H9 (cell line): ENCODE measurements at places on chromosomes 7 and 10.

DNA sequence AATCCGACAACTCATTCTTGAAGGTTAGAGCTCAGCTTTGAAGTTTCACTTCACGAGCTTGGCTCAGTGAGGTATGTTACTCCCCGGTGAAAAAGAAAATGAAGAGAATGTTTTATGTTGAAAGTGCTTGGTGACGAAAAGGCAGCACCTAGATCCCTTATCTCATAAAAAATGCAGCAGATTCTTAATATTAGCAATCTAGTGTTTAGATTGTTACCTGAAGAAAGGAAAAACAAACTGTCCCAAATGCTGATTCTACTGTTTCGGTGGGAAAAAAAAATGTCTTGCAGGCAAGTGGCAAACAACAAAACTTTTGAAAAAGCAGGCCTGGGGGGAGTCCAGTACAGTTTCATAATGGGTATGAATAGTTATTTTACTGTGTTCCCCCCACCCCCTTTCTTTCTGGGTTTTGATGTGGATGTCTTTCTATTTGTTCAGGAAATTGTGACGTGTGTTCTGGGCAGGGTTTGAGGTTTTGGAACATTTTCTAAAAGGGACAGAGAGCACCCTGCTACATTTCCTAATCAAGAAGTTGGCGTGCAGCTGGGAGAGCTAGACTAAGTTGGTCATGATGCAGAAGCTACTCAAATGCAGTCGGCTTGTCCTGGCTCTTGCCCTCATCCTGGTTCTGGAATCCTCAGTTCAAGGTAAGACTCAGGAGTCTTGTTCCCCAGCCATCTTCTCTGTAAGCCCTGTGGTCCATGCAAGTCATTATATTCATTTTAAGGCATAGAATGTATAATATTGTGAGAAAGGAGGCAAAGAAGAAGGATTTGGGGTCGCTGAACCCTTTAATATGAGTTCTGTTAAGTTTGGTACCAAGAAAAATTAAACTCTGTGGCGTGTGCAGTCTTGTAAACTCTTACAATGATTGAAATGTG is at the start of gene SRGN:
Gene SRGN (plus strand): TSS at position 514 of the 881 bp plus-strand sequence. CDS start 55 bp downstream, at position 569.
- no peak for DNase-seq

GRCh38 chr7:27151341-27151930 is 947 bp downstream of the HOXA3 start:
- no peak for DNase-seq

GRCh38 chr10:116183733-116184511 is 89.1 kb downstream of the GFRA1 start:
- peak; percentile 49 for DNase-seq

DNA sequence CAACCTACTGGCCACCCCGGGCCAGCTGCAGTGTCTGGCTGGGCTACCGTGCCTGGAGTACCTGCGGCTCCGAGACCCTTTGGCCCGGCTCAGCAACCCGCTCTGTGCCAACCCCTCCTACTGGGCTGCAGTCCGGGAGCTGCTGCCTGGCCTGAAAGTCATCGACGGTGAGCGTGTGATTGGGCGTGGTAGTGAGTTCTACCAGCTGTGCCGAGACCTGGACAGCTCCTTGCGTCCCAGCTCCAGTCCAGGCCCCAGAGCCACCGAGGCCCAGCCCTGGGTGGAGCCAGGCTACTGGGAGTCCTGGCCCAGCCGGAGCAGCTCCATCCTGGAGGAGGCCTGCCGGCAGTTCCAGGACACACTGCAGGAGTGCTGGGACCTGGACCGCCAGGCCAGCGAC is 4.2 kb downstream of the RARRES2 start:
- no peak for DNase-seq

DNA sequence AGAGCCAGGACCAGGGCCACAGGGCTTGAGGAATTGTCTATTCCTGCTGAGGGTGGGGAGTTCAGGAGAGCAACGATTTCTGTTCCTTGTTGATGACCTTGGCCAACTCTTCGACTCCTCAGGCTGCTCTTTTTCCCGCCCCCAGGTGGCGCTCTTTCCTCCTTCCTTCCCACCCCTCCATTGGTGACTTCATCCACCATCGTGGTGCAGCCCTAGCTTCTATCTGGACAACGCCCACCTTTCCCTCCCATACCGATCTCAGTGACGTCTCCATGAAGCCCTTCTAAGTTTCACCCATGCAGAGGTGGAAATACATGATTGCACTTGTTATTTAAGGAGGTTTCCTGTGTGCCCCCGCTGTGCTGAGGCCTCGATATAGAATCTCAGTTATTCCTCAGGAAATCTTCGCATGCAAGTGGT is 22.1 kb upstream of the CARD11 start:
- peak; percentile 88 for DNase-seq

DNA sequence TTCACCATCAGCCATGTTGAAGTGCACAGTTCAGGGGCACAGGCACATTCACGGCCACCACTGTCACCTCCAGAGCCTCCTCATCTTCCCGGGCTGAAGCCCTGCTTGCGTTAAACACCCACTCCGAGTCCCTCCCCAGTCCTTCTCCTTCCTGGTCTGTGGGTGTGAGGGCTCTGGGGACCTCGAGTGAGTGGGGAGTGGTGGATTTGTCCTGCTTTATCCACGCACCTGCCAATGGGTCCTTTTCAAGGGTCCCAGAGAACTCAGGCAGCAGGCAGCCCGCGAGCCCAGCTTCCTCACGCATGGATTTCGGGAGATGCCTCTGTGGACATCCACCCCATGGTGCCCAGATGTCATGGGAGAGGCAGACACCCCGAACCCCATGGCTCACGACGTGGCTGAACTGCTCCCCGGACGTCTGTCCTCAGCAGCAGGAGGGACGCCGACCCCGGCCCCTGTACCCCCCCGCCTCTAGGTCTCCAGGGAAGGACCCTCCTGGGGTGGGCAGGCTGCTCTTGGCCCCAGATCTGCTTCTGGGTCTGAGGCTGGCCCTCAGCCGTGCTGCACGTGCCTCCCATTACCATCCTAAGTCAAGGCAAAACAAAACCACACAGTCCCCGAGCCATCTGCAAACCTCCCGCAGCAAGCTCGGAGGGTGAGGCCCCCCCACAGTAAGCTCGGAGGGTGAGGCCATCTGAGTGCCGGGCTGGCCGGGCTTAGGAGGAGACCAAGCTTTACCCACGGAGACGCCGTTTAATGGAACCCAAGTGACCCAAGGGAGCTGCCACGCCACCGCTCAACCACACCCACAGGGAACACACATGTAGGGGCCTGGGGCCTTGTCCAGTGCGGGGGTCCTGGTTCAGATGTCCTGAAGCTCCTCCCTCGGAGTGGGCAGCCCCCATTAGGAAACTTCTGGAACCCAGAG is 9.0 kb downstream of the CYP2W1 start:
- DNase-seq = no peak

GRCh38 chr7:144836545-144836842 is 641 bp upstream of the TPK1 start:
- no peak for DNase-seq

DNA sequence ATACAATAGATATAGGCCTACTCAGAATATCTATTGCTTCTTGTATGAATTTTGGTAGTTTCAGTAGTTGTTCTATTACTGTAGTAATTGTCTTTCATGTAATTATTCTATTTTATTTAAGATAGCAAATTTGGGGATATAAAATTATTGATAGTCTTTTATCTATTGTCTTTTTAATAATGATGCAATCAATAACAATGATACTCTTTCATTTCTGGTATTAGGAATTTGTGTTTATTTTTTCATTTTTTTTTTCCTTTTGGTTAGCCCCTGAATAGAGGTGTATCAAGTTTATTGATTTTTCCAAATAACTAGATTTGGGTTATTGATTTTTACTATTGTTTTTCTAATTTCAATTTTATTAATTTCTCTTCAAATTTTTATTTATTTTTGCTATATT is 1503.7 kb downstream of the REEP3 start:
- no peak for DNase-seq

GRCh38 chr7:53656881-53657280 is 621.4 kb downstream of the POM121L12 start:
- DNase-seq = no peak

GRCh38 chr10:99982728-99983127 is 27.0 kb downstream of the DNMBP start:
- DNase-seq = no peak

DNA sequence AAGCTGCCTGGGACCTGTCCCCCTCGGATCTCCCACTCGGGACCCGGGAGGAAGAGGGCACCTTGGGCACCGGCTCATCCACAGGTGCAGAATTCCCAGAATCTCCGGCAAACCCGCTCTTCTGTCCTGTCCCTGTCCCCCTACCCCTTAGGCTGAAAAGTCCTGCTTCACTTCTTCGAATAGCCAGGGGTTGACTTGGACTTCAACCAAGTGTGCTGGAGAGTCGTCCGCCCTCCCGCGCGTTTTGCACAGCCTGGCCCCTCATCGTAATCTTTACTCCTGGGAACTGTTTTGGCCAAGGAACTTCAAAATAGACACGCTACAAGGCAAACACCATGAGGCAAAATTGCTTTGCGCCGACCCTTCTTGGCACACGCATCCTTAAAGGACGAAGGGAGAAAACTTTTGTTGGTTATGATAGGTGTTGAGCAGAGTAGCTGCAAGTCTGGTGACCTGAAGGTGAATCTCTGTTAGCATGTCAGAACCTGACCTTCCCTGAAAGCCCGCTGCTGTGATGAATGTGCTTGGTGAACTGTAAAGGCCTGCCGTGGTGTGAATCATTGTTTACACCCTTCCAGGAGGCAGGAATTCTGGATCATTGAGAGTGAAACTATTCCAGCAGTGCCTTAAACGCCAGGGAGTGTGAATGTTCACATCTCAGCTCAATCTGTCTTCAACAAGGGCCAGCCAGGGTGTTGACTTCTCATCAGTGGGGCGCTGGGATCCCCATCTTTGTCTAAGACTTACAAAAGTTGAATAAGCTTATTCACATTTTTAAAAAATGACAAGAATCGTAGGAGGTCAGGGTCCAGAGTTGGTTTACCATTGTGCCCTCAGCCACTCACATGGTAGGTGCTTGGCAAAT is 589 bp upstream of the RAPGEF5 start:
- DNase-seq = no peak

GRCh38 chr10:2979306-2979705 is 88.0 kb upstream of the PFKP start:
- DNase-seq = no peak

DNA sequence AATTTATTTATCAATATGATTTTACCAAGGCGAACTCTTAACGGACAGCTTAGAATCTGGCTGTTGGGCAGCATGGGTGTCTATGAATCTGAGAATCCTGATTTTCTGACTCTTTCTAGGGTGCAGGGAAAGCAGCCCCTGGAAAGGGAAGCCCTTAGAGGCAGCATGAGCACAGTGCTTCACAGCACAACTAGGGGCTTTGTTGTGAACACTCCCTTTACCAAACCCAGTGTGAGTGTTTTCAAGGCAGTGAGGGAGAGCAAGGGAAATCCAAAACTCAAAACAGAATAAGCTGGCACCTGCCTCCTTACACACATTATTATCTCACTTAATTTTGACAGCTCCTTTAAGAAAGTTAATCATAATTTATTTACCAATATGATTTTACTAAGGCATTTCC is 116.3 kb upstream of the CSTF2T start:
- no peak for DNase-seq

GRCh38 chr7:120799813-120800475 is 58.0 kb downstream of the TSPAN12 start:
- DNase-seq = no peak

- DNase-seq = peak; percentile 83
Measured at GRCh38 chr10:69629897-69630650, at the start of gene FAM241B. Gene FAM241B, plus strand, starts transcription at chr10:69630247. Its CDS starts 1,497 bp downstream, at chr10:69631744.

DNA sequence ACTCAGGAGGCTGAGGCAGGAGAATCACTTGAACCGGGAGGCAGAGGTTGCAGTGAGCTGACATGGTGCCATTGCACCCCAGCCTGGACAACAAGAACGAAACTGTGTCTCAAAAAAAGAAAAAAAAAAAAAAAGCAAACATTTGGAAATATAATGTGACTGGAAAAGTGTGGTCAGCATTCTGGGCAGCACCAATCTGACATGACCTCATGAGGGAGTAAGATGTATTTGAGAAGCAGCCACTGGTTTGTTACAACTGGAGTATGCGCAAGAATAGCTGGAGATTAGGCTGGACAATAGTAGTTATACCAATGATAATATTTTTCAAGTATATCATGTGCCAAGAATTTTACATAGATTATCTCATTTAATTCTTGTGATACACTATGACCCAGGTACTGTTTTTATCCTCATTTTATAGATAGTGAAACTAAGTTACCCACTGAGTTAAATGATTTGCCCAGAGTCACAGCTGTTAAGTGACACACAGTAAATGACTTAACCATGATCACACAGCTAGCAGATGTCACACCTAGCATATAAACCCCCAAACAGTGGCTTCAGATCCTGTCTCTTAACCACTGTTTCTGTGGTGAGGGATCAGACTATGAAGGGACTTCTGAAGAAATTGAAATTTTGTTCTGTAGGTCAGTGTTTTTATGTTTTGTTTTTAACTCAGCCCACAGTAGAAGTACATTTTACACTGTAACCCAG is 11.1 kb downstream of the MCU start:
- no peak for DNase-seq

DNA sequence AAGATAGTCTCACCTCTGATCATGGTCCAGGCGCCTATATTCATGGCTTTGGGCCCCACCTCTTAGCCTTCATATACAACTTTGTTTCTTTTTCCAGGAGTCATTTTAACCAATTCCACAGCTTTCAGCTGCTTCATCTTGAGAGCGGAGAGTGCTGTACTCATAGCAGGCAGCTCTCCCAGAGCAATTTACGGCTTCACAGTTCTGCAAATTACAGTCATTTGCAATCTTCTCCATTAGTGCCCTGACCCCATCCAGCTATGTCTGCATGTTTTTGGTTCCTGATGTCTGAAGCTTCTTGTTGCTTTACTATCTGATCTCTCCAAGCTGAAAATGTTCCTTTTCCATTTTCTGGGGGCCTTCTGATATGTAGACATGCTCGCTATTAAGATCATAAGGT is 18.0 kb upstream of the MEST start:
- no peak for DNase-seq

GRCh38 chr10:52563360-52563759 is 209.2 kb downstream of the MBL2 start:
- DNase-seq = no peak

- no peak for DNase-seq
Measured at GRCh38 chr10:33965795-33966581, 631.5 kb upstream of the NRP1 start.

- DNase-seq = no peak
Measured at GRCh38 chr7:67505449-67505848, 508.8 kb downstream of the TYW1 start.

GRCh38 chr10:119333146-119333792 is 125.9 kb downstream of the GRK5 start:
- DNase-seq = no peak

- DNase-seq = no peak
Measured at GRCh38 chr7:96114190-96114589, 207.7 kb downstream of the SLC25A13 start.

DNA sequence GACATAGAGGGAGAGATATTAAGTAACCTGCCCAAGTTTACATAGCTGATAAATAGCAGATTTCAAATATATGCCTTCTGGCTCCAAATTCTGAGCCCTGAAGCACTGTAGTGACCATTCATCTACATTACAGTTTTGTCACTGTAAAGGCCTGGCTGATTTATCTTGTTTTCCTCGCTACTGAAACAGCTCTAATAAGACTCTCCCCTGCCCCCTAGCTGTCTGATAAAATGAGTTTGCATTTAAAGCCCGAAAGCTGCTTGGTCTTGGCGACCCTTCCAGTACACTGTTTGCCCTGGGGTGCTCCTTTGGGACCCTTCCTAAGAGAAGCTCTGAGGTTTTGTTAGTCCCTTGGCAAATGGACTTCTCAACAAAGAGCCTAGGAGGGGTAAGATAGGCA is 59.7 kb upstream of the RAB11FIP2 start:
- DNase-seq = no peak
